ENCODE measurements at places on chromosomes 5 and 9.

- DNase-seq, result no peak
Measured at GRCh38 chr9:110744715-110745384, 76.3 kb downstream of the MUSK start.

GRCh38 chr9:34332076-34332964, 3.0 kb downstream of the NUDT2 start:
- peak; percentile 52 for DNase-seq

DNA sequence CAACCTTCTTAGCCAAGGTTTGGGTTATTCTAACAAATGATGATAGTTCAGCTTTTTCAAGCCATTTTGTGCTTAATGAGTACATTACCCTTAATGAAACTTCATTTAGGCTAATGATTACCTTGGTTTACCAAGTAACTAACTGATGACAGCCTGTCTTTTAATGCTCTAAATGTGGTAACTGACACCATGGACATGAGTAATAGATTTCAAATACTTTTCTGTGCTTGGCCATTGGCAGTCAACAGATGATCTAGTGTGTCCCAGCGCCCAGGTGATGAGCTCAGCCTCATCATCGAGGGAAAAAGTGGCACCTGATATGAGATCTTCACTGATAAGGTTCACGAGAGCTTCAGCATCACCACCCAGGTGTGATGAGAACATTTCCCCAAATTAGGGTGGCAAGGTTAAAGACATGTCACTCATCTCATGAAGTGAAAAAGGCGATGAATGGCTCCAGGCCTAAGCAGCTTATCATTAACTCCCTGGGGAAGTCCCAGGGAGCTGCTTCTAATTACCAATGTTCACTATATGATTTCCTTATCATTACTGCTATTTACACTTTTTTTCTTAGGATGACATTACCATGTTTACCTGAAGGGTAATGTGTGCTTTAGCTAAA, 296.0 kb downstream of the SPOCK1 start:
- no peak for DNase-seq

GRCh38 chr5:149265597-149265996, 6.1 kb upstream of the AFAP1L1 start:
- peak; percentile 53 for DNase-seq

GRCh38 chr9:5278486-5278885, 26.0 kb downstream of the RLN2 start:
- no peak for DNase-seq

DNA sequence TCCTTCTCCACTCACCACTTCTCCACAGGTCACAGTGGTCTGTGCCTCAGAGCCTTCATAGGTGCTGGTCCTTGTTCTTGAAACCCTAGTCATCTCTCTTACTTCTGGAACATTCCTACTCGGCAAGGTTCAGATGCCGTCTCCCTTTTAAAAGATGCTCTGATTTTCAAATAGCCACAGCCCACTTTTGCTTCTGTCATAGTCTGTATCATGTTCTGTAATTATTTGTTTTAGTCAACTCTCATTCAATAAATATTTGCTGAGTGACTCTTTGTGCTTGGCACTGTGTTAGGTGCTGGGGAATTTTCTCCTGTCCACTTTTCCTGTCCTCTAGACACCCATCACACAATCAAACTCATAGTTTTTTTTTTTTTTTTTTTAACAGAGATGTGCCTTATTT, 181.3 kb upstream of the IL12B start:
- DNase-seq, result no peak

- no peak for DNase-seq
Measured at GRCh38 chr5:84113246-84114105, 271.2 kb downstream of the EDIL3 start.

DNA sequence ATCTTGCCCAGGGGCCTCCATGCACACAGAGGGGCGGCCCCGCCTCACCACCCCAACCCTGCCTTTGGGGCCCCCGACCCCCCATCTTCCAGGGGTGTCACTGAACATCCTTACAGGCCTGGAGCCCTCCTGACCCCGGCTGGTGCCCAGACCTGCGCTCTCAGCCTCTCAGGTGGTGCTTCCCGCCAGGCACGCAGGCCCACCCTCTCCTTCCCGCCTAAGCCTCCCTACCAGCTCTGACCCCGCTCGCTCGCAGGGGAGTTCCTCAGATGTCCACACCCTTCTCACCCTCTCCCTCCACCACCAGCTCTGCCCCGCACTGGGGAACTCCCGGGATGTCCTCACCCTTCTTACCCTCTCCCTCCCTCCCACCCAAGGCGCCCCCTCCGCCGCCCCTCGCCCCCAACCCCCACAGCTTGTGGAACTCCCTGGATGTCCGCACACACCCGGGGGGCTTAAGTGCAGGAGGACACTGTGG, 12.3 kb upstream of the QRFP start:
- no peak for DNase-seq

GRCh38 chr9:86563350-86563749, 209.1 kb upstream of the TUT7 start:
- no peak for DNase-seq
